NCI-H1092 (cell line): ENCODE measurements at places on chromosomes 7 and 10.
A peak's percentile ranks its signal among the peaks of the same experiment; 100 is the strongest.

DNA sequence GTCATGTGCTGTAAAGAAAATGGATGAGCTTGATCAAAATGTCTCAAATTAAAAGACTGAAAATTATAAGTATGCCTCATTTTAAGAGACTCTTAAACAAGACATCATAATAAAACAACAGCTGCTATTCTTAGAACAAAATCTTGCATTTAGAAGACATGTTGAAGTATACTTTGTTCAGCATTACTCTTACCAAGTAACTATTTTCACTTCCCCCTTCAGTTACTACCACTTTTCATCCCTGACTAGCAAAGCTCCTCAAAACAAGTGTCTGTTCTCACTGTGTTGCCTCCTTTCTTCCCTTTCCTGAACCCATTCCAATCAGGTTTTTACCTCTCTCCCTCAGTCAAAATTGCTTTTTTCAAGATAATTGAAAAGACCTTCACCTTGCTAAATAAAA is 31.6 kb downstream of the ELAPOR2 start:
- DNase-seq, result no peak

- no peak for DNase-seq
Observed at GRCh38 chr7:117110480-117111315, 157.4 kb downstream of the ST7 start.

GRCh38 chr7:51620706-51621105 is 304.1 kb upstream of the COBL start:
- no peak for DNase-seq

- DNase-seq, result no peak
Observed at GRCh38 chr10:102718220-102718619, 3.8 kb downstream of the SFXN2 start.

DNA sequence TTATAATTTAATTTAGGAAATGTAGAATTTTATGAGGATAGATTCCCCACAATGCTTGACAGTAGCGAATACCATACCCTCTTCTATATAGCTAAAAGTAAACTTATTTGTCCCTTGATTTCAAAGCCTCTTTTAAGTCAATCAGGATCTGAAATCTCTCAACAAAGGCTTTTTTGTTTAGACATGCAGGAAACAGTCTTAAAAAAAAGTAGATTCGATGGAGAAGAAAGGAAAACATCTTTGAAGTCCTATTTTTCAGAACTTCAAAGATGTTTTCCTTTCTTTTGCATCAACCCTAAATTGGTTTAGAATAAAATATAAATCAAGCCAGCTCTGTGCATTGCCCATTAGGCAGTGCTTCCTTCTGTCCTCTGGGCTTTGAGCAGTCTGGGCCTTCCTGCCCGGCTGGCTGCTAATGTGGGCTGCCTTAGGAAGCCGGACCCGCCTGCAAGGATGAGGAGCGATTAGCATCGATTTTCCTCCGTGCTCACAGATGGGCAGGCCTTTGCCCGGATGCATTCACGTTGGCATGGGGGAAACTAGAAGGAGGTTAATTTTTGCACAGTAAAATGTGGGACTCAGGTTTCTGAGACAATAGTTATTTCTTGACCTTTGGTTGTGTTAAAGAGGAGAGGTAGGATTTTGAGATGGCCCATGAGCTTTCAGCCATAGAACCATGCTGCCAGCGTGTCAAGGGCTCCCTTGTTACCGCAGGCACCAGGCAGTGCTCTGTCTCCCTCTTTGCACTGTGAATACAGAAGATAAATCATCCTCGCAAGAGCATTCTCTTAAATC is 15.5 kb downstream of the MSRB2 start:
- DNase-seq, result no peak

- no peak for DNase-seq
Observed at GRCh38 chr7:37698276-37698675, 14.7 kb downstream of the GPR141 start.

DNA sequence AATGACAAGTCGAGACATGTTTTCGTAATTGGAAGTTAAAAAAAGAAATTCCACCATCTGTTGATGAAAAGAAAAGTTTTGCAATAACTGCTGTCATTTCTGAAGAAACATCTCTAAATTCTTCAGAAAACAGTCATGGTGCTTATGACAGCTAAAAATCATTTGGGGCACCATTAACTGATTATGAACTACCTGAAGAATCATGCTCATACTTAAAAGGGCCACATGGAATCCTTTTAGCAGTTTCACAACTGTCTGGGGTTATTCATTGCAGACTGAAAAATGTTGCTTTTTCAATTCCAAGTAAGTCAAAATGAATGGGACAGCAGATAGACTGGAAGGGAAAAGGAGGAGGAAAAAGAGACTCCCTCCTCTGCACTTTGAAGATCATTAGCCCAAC is 134.2 kb downstream of the CHN2 start:
- no peak for DNase-seq

GRCh38 chr7:83267141-83267631 is 104.5 kb upstream of the PCLO start:
- DNase-seq, result peak; percentile 5

DNA sequence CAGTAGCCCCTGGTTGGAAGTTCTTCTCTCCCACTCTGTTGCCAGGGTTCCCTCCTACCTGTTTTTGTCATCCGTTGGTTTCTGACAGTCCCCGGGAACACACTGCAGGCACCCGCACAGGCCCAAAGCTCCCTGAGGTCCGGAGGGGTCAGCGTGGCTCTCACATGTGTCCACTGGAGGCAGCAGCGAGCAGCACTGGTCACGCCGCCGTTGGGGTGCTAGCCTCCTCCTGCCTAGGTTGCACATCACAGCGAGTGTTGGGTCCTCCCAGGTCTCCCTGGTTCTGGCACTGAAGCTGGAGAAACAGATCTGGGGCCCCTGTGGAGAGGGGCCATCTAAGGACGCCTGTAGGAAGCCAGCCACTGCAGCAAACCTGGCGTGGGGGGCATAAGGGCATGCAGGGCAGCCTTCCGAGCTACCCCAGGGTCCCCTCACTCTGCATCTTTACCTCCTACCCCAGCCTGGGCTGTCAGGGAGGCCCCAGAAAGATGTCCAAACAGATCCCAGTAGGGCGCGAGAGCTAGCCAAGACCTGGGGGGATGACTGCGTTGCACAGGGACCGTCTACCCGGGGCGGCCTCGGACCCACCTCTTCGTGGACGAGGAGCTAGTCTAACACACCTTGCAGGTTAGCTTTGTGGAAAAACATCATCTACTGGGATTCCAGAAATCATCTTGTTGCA is 28.9 kb downstream of the LRRC27 start:
- no peak for DNase-seq

- no peak for DNase-seq
Observed at GRCh38 chr7:35797311-35797710, 3.5 kb upstream of the SEPTIN7 start.

DNA sequence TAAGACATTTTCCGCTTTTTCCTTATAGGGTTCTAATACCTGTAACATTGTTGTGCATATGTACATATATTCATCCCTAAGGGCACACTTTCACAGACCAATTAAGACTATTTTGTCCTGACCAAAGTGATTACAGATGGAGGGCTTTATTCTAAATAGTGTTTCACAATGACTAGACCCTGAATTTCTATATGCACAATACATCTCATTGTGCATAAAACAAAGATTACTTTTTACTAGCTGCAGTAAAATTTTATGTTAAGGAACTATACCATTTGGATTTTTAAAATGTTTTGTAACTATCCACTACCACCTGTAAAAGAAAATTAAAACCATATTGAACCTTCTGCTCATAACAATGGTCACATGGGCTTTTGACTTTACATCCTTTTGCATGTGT is 87.8 kb downstream of the CTTNBP2 start:
- no peak for DNase-seq

- no peak for DNase-seq
Observed at GRCh38 chr10:48284811-48285210, 10.3 kb upstream of the FRMPD2 start.

- no peak for DNase-seq
Observed at GRCh38 chr7:129317450-129317849, 92.6 kb downstream of the AHCYL2 start.

DNA sequence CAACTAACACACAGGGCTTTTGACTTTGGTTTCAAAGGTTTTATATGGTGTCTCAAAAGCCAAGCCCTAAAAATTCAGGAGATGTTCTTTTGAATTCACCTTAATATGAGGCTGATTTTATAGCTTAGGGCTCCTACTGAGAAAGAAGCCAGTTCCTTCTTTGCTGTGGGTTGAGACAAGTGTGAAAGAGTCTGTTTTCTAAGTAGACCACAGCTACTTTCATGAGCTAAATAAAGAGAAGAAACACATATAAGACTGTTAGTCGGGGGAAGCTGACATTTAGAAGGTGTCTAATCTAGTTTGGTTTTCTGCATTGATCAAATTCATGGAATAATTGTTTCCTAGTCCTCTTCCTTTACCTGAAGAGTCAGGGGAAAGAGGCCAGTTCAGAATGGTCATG is 332.1 kb upstream of the CELF2 start:
- no peak for DNase-seq

GRCh38 chr7:155813125-155813524 is 862 bp upstream of the SHH start:
- no peak for DNase-seq

DNA sequence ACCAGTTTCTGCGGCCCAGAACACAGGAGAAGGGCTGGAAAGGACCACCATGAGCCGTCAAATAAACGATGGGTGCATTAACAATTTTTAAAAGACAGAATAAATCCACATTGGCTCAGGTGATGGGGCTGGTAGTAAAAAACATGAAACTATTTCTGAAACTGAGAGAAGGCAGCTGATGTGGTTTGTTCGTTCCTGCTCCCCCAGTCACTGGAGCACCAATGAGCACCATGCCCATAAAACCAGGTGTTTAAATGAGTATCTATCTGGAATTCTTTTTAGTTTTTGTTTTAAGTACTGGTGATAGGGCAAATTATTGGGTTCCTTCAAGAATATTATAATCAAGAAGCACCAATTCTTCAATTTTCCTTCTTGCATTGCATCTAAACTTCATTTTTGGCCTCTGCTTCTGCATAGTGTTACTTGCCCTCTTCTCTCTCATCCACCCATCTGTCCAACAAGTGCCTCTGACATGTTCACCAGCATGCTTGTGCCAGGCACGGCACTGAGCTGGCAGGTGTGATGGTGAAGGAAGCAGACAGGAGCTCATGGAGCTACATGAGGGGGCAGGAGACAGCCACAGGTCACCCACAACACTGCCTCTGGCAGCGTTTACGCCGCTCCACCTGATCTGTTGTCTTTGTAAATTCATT is 65.5 kb downstream of the LARP4B start:
- no peak for DNase-seq

GRCh38 chr10:124916098-124916584 is 25.8 kb upstream of the ZRANB1 start:
- DNase-seq, result no peak

GRCh38 chr7:120675076-120675475 is 182.9 kb downstream of the TSPAN12 start:
- no peak for DNase-seq

- no peak for DNase-seq
Observed at GRCh38 chr10:116203661-116204060, 69.3 kb downstream of the GFRA1 start.

- no peak for DNase-seq
Observed at GRCh38 chr7:11750191-11750590, 81.8 kb downstream of the THSD7A start.

DNA sequence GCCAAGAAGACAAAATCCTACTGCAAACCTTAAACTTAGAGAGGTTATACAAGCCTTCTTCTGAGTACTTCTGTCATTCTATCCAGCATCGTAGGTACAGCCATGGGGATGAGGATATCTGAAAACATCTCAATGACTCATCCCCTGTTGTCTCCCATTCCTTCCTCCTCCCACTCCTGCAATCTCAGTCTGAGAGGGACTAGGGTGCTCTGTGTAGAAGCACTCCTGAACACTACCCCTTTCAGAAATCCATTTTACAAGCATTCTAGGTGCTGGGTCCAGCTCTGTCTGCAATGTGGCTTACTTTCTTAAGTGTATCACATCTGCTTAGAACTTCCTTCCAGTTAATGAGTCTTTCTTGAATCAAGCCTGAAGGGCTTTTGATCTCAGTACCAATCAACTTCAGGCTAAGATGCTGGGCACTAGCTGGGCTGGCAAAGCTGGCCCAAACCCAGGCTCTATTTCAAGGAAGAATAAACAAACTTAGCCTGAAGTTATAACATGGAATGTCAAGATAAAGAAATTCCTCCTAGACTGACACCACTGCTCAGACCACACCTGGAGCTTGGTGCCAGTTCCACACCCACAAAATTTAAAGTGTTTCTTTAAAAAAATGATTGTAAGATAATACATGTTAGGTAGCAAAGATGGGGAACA is 270.3 kb upstream of the AOAH start:
- no peak for DNase-seq

DNA sequence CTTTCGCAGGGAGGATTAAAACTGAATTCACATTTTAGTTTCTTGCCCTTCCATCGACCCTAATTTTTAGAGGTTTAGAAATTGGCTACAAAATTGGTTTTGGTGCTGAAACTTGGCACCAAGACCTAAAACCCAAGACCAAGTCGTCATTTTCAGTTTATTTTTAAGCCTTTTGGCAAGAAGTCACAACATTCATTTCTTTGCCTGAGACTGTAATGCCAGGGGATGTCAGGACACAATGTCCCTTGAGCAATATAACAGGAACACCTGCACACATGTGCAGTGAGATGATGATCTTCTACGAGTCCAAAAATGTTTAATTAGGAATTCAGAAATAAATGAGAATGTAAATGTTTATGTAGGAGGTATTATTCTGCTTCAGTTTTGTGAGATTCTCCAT is 335.4 kb upstream of the ANKRD30A start:
- no peak for DNase-seq

DNA sequence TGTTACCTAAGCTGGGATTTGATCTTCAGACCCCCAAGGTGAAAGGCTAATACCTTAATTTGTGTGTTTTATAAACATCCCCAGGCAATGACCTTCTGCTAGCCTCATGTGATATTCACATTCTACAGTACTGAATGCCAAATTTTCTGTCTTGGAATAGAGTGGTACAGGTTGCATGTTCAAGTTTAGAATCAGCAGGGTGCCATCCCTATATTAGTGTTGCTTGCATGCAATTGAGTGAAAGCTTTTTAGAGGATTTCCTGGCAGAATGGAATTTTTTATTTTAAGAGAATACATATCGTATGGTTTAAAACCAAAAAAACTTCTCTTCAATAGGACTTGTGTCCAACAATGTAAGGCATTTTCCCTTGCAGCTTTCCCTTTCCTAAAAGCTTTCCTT is 107.3 kb downstream of the LRMDA start:
- no peak for DNase-seq

GRCh38 chr10:36538953-36539586 is 586.3 kb upstream of the ANKRD30A start:
- DNase-seq, result no peak

DNA sequence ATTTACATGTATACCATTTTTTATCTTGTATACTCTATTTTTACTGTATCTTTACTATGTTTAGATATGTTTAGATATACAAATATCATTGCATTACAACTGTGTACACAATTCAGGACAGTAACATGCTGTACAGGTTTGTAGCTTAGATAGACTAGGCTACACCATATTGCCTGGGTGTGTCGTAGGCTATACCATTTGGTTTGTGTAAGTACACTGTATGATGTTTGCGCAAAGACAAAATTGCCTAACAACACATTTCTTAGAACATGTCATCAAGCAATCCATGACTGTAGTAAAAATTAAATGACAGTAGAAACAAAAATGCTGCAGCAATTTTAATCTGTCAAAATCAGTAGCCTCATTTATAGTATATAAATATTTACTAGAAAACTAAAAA is 812.2 kb downstream of the GRM8 start:
- no peak for DNase-seq

- no peak for DNase-seq
Observed at GRCh38 chr10:104323760-104324201, 14.5 kb downstream of the ITPRIP start.
